ENCODE measurements at places on chromosomes 13 and 19. TPM values are rescaled to one million over a fixed set of nuclear protein-coding genes. Genes with fewer than 3 reads are reported as not detected.

PAK4 gene
- 4.5 TPM for total RNA-seq

ZNF229 gene
- 25.1 TPM for total RNA-seq

SRRM5 gene
- total RNA-seq = 0.09 TPM

ZNF442 gene
- total RNA-seq = 7.1 TPM

All from cerebellum (tissue), 4 donors.